ENCODE measurements at places on chromosomes 13 and 19.

- DNase-seq: no peak
These were observed 6.7 kb downstream of the ZNF44 start for GRCh38 chr19:12287958-12288500.

GRCh38 chr13:110168999-110169933 is 137.7 kb downstream of the COL4A1 start:
- no peak for DNase-seq

DNA sequence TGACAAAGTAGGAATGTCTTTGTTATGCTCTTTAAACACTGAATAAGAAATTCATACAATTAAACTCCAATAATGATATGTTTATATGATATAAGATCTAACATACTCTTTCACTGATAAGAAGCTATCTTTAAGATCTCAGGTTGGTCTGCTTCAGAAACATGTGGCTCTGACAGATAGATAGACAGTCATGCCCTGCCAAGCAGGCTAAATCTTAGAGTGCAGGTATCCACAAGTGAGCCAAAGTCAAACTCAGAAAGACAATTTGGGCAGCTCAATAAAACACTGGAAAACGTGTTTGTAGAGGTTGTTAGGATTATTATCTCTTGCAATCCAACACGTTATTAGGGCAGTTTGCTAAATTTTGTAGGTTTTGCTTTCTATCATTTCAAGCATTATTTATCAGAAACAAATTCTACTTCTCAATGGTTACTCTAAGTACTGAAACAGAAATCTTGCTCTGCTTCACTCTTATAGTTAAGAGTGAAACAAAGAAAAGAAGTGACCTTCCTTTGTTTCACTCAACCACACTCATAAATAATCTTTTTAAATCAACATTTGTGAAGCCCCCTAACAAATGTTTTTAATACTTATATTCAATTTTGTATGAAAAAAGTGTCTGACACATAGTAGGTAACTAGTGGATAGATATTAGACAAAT is 1255.6 kb downstream of the DIAPH3 start:
- no peak for DNase-seq

DNA sequence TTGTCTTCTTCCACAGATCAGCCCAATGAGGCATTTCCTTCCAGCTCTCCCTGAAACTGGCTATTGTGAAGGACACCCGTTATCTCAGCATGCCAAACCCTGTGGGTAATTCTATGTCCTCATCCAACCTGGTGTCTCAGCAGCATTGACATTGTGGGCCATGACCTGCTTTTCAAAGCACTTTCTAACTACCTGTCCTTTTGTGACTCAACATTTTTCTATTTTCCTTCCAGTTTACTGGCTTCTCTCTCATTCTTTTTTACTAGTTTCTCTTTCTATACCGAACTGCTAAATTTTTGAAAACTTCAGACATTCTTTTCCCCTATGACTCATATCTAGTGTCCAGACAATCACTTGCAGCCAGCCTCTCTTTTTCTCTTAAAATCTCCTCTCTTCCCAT is 136.4 kb upstream of the HTR2A start:
- DNase-seq: no peak

- DNase-seq: peak; percentile 33
These were observed 38.6 kb downstream of the ZNF823 start for GRCh38 chr19:11699931-11700794.

GRCh38 chr19:12374026-12374425 is 8.5 kb upstream of the ZNF442 start:
- no peak for DNase-seq

GRCh38 chr13:114211446-114212157 is 23.1 kb upstream of the CDC16 start:
- DNase-seq: no peak

- DNase-seq: no peak
These were observed 6.8 kb upstream of the FRY start for GRCh38 chr13:32024750-32025149.

GRCh38 chr13:73228546-73228945 is 169.7 kb downstream of the KLF5 start:
- DNase-seq: no peak

DNA sequence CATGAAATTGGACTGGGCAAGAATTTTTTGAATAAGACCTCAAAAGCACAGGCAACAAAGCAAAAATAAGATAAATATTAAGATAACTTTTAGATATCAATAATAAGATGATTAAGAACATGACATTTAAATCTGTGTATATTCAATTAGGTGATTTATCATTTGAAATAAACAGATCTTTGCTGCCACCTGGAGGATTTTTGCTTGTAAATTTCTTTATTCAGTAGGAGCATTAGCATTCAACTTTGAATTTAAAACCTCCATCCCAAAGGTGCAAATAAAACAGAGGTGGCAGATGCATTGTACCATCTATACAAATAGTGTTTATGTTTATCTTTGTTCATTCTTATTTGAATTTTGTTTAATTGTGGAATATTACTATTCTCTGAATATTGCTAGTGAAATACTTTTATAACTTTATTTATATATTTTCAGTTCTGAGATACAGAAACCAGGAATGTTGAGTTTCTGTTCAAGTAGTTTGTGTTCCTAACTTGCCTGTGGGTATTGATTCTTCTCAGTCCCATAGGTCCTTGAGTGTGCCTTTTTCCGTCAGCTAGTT is 20.9 kb downstream of the COG6 start:
- peak; percentile 37 for DNase-seq

DNA sequence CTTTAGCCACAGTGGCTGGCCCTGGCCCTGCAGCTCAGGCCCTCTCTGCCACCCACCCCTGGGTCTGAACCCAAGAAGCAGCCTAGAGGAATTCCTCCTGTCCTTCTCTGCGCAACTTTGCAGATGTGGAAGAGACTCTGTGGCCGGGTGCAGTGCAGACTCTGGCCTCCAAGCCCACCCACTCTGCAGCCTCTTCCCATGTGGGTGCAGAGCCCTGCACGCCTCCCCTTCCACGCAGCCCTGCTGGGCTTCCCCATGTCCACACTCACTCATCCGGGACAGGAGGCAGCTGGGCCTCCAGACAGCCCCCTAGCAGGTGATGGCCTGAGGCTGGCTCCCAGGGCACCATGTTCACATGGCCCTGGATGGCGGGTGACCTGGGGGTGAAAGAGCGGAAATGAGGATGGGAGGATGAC is 2.5 kb downstream of the TEX29 start:
- DNase-seq: no peak

- peak; percentile 94 for DNase-seq
These were observed at the start of gene SARS2 for GRCh38 chr19:38929929-38930775. TSS of gene SARS2 (minus strand) at chr19:38930763. CDS start at chr19:38930736, 27 bp downstream.

GRCh38 chr19:14615623-14616022 is 32.7 kb downstream of the CLEC17A start:
- DNase-seq: no peak

DNA sequence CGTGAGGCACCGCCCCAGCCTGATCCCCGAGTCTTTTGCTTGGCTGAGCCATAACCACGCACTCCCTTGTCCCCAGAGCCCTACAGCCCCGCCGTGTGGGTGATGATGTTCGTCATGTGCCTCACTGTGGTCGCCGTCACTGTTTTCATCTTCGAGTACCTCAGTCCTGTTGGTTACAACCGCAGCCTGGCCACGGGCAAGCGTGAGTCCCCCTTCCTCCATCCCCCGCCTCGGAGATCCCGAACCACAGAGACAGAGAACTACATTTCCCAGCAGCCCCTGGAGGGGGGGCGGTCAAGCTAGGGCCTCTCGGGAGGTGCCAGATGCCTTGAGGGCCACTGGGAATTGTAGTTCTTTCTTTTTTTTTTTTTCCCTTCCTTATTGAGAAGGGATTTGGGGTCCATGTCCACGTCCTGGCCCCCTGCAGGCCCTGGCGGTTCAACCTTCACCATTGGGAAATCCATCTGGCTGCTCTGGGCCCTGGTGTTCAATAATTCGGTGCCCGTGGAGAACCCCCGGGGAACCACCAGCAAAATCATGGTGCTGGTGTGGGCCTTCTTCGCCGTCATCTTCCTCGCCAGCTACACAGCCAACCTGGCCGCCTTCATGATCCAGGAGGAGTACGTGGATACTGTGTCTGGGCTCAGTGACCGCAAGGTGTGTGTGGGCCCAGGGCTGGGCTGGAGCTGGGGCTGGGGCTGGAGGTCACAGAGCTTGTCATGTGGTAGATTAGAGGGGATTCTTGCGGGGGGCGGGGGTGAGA is 25.9 kb downstream of the GRIN2D start:
- peak; percentile 81 for DNase-seq

- DNase-seq: no peak
These were observed 204.3 kb downstream of the SUCLA2 start for GRCh38 chr13:47796816-47797215.

All from SK-N-DZ (cell line).